ENCODE measurements at places on chromosomes 5 and 9.

DNA sequence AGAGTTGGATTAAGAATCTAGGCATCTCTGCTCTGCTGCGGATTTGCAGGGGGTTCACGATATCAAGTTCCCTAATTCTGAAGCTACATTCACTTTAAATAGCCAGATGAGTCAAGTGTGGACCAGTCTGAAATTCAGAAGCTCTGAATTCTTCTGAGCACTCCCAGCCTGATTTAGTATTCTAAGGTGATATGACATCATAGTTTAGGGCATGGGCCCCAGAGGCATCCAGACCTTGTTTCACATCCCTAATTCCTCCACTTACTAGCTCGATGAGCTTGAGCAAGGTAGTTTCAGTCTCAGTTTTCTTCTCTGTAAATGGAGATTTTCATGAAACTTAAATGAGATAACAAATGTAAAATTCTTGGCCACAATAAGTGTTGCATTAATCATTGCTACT, 65.2 kb downstream of the TMEM167A start:
- DNase-seq: no peak

- DNase-seq: no peak
Observed at GRCh38 chr5:23389291-23390101, 117.9 kb upstream of the PRDM9 start.

DNA sequence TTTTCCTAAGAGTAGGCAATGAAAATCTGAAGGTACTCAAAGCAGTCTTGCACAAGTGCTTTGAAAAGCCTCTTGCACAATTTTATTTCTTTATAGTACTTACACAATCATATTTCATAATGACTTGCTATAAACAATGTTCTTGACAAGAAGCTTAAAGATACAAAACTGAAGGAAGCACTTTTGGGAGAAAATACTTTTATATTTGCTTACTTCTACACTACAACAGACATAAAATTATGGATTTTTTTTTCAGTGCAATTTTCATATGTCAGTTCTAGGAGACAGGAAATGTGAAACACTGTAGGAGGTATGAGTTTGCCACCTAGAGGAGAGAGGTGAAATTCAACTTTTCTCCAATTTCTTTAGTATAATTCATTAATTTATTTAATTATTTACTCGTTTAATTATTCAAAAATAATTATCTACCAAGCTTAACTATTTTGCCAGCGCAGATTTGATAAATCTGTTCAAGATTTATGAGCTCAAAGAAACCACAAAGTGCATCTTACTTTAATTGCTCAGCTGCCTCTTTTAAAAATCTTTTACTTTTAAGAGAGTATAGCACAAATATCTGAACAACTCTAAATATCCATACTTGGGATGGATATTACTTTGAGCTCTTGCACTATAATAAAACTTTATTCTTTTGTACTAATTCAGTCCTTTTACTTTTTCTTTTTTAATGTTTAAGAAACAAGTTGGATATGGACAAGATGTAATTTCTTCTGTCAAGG, 29.0 kb upstream of the CDKN2B start:
- DNase-seq: no peak

GRCh38 chr5:171871711-171872110, 86.1 kb downstream of the SMIM23 start:
- no peak for DNase-seq

- DNase-seq: no peak
Observed at GRCh38 chr5:150497274-150497988, 10.5 kb upstream of the NDST1 start.

- DNase-seq: no peak
Observed at GRCh38 chr9:122374885-122375420, 4.1 kb downstream of the PTGS1 start.

DNA sequence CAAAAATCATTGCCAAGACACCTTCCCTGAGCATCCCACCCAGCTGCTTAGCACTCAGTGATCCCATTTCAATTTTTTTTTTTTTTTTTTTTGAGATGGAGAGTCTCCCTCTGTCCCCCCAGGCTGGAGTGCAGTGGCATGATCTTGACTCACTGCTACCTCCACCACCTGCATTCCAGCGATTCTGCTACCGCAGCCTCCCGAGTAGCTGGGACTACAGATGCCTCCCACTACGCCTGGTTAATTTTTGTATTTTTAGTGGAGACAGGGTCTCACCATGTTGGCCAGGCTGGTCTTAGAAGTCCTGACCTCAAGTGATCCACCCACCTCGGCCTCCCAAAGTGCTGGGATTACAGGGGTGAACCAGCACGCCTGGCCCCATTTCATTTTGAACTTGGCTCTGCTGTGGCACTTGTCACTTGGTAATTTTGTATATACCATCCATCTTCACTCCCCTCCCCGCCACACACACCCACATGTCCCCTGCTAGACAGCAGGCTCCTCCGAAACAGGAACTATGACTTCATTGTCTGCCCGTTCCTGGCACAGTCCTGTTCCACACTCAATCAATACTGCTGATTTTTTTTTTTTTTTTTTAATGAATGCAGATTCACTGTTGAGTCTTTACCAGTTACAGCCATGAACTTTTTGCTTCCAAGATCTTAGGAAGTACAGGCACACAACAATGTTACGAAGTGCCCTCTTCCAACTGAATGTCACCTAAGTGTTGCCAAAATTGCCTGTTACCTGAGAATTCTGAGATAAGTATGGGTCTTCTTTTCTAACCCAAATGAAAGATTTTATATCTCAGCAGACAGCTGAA, 17.3 kb upstream of the ZBTB34 start:
- DNase-seq: no peak

- DNase-seq: no peak
Observed at GRCh38 chr5:14143841-14144585, 871 bp downstream of the TRIO start.

DNA sequence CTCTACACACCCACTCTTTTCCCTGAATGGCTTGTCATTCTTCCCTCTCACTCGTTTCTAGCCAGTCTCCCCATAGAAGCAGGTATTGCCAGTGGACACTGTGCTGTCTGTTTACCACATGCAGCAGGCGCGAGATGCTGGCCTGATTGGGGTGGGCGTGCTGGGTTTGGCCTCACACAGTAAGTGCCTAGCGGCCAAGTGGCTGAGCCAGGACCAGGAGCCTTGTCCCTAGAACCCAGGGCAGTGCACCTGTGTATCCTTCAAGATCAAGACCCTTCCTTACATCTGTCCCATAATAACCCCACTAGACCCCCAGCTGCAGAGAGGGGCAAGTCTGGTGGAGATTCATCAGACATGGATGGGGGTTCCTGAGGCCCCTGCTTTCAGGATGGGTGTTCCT, 112.8 kb upstream of the IRX4 start:
- DNase-seq: no peak

DNA sequence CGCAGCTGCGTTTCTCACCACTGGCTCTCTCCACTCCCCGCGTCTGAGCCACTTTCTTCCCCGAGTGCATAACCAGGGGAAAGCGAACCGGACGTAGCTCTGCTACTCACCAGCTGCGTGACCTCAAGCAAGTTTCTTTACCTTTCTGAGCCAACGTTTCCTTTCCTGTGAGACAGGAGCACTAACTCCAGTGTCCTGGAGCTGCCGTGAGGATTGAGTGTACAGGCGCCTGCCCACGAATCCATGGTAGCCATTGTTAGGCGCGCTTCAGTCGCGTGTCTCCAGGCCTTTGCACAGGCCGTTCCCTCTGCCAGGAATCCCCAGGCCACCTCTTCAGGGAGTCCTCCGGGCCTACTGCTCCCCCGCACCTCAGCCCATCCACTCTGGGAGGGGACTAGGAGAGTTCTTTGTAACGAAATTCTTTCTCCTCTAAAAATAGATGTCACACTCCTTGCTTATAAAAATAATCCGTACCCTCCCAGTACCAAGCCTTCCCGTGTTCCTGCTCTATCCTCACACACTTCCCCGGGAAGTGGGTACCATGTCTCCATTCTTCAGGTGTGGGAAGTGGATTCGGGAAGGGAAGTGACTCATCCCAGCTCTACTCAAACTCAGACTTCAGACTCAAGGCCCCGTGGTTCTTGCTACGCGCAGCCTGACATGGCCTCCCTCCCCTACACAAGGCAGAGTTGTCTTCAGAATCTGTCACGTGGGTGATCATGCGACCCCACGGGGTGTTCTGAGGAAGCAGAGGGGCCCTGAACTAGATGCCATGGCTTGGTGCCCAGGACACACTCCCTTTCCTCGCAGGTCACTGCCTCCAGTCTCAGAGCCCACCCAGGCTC, 16.1 kb upstream of the CRB2 start:
- DNase-seq: no peak

DNA sequence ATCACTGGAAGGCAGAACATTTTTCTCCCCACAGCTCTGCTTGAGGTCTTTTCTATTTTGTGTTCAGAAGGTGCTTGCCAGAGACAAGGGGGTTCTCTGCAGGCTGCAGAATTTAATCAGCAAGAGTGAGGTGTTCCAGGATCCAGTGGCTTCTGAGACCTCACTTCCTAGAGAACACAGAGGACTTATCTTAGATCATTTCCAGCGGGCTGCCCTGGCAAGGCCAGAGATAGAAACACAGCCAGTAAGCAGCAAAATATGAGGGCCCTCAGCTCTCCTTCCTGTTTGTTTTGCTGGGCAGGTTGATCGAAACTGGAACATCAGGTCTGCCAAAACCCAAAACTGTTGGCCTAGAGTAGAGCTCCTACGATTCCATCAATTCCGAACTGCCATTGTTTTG, 187.3 kb downstream of the DIRAS2 start:
- DNase-seq: no peak

DNA sequence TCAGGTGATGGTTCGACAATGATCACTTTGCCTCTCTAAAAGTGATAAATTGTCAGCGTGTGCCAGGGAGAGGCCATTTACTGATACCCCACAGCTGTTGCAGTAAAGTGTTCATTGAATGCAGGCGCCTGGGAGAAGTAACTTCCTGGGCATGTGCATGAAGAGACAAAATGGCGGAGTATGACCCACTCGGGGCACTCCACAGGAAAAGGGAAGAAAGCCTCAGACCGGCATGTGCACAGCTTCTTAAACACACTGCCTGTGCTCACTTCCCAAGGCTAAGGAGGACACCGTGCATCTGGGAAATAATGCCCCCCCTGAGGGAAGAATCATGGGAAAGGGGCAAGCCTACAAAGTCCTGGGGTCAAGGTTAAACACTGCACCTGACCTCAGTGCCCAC, 329.5 kb downstream of the ICE1 start:
- DNase-seq: no peak

GRCh38 chr9:119086590-119086989, 282.6 kb downstream of the BRINP1 start:
- DNase-seq: no peak

DNA sequence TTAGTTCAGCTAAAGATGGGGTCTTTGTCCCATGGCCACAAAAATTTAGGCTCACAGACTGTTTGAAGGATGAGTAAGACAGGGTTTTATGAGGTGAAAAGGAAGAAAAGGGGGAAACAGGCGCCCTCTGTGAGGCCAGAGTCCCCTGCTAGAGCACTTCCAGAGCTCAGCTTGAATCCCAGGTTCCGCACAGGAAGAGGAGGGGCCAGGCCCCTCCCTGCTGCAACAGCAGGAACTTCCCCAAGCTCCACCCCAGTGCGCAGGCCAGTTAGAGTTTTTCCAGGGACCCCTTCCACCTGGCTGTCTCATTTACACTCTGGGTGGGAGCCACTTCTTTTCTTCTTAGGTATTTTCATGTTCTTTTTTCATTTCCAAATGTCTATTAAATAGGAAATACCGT, 480.8 kb downstream of the PSAT1 start:
- no peak for DNase-seq

- DNase-seq: no peak
Observed at GRCh38 chr5:87074072-87074471, 193.6 kb upstream of the RASA1 start.

- DNase-seq: no peak
Observed at GRCh38 chr5:673161-673830, 19.9 kb downstream of the TPPP start.

DNA sequence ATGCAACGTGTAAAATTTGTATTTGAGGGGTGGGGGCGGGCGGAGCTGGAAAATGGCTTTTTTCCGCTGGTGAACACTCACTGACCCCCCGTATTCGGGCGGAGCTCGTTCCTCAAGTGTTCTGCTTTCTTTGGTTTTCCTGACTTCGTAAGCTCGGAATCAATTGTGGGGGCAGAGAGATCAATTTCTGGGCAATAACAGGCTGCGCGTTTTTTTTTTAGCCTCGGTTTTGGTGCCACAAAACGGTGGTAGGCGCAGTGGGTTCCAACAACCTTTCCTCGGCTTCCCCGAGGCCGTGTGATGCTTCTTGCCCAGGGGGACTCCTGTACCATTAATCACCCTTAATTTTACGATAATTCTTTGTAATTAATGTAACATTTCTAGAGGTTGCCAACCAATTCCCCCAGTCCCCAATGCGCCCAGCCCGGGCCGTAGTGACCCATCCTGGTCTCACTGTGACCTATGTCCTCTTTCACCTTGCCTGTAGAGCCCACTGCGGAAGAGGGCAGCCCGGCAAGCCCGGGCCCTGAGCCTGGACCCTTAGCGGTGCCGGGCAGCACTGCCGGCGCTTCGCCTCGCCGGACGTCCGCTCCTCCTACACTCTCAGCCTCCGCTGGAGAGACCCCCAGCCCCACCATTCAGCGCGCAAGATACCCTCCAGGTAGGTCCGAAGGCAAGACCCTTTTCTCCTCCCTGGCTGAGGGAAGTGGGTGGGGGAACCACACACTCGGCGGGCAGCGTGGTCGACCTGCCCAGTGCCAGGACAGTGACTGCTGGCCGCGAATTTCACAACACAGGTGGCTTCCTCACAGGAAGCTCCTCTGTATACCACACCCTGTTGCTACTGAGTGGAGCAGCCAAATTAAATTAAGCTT, 3.7 kb downstream of the NR4A3 start:
- DNase-seq: no peak

- DNase-seq: no peak
Observed at GRCh38 chr5:151580858-151581257, 10.3 kb downstream of the FAT2 start.

DNA sequence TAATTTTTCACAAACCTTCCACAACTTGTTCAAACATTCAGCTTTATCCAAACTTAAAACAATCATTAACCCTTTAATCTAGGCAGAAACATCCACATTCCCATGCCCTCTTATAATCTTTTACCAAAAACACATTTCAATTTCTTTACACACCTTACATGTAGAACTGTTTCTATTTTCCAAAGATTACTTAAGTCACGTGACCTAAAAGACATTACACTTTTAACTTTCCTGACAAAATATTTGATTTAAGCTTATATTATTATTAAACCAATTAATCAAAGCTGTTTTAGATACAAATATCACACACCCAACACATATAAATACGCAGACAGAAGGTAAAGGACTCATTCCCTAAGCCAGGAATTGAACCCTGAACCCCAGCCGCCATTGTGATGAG, 21.0 kb upstream of the MRPS30 start:
- no peak for DNase-seq

All from cortex of kidney (tissue), 1 donor.